Activated T-cell treated with anti-CD3 and anti-CD28 coated beads, Interleukin-2, amount 50 U/mL, for 1 hour (primary cell): ENCODE measurements at places on chromosomes 11 and 22.

DNA sequence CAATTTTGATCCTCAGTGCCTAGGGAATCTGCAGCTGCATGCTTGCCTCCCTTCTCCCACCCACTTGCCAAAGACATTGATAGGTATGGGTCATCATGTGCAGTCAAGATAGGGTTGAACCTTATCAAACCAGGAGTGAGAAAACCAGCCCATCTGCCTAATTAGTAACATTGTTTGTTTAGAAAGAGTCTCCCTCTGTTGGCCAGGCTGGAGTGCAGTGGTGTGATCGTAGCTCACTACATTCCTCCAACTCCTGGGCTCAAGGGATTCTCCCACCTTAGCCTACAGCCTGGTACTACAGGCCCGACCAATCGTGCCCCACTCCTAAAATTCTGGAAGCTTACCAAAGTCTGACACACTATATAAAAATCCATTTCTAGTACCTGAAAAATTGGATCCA is 4.6 kb downstream of the C11orf71 start:
- no peak for DNase-seq

DNA sequence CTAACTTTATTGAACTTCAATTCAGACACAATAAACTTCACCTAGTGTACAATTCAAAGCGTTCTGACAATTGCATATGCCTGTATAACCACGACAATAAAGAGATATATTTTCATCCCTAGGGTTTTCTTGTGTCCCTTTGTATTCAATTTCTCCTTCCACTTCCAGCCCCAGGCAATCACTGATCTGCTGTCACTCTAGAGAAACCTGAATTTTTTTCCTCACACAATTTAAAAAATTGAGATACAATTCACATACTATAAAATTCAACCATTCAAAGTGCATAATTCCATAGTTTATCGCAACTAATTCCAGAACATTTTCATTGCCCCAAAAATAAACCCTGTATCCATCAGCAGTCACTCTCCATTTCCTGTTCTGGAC is 116.6 kb downstream of the MRTFA start:
- DNase-seq: no peak

- no peak for DNase-seq
Observed at GRCh38 chr11:7531011-7531410, 17.2 kb downstream of the PPFIBP2 start.

- no peak for DNase-seq
Observed at GRCh38 chr11:8252388-8252787, 11.3 kb downstream of the LMO1 start.

DNA sequence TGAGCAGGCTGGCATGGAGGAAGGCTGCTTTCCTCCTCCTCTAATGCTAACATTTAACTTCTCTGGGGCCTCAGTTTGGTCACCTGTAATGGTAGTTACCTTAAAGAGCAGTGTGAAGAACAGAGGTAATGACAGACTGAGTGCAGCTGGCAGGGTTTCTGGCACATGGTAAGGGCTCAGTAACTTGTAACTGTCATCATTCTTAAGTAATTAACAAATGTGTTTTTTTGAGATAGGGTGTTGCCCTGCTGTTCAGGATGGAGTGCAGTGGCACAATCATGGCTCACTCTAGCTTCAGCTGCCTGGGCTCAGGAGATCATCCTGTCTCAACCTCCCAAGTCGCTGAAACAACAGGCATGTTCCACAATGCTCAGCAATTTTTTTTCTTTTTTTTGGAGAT is 242.0 kb upstream of the SYN3 start:
- DNase-seq: no peak

GRCh38 chr11:83681031-83681781 is 395.0 kb upstream of the CCDC90B start:
- no peak for DNase-seq

GRCh38 chr11:72929256-72929655 is 115.0 kb downstream of the ATG16L2 start:
- DNase-seq: no peak

- no peak for DNase-seq
Observed at GRCh38 chr11:34205326-34206035, 100.1 kb downstream of the NAT10 start.

- no peak for DNase-seq
Observed at GRCh38 chr22:26689513-26690301, 32.3 kb downstream of the MIAT start.

DNA sequence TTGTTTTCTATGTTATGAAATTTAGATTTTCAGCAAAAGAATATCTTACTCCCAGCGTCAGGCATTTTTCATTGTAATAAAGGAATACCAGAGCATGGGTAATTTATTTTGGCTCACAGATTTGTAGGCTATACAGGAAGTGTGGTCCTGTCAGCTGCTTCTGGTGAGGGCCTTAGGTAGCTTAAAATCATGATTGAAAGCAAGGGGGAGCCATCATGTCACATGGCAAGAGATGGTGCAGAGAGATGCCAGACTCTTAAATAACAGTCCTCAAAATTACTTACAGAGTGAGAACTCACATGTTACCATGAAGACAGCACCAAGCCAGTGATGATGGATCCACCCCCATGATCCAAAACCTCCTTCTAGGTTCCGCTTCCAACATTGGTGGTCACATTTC is 825.0 kb upstream of the CHORDC1 start:
- no peak for DNase-seq

GRCh38 chr22:20904008-20904979 is 12.9 kb upstream of the CRKL start:
- no peak for DNase-seq

DNA sequence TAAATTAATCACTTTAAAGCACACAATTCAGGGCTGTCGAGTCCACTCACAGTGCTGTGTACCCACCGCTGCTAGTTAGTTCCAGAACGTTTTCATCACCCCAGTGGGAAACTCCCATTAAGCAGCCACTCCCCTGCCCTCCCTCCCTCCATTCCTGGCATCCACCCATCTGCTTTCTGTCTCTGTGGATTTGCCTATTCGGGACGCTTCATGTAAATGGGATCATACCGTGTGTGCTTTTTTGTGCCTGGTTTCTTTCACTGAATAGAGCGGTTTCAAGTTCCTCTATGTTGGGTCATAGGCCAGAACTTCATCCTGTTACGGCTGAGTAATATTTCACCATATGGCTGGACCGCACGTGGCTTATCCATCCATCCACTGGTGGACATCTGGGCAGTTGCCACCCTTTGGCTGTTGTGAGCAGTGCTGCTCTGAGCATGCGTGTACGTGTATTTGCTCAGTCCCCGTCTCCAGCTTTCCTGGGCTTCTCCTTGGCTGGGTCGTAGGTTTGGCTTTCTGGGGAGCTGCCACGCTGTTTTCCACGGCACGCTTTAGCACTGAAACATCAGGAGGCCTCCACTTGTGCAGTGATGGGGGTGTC is 30.1 kb downstream of the ARHGAP8 start:
- DNase-seq: no peak

DNA sequence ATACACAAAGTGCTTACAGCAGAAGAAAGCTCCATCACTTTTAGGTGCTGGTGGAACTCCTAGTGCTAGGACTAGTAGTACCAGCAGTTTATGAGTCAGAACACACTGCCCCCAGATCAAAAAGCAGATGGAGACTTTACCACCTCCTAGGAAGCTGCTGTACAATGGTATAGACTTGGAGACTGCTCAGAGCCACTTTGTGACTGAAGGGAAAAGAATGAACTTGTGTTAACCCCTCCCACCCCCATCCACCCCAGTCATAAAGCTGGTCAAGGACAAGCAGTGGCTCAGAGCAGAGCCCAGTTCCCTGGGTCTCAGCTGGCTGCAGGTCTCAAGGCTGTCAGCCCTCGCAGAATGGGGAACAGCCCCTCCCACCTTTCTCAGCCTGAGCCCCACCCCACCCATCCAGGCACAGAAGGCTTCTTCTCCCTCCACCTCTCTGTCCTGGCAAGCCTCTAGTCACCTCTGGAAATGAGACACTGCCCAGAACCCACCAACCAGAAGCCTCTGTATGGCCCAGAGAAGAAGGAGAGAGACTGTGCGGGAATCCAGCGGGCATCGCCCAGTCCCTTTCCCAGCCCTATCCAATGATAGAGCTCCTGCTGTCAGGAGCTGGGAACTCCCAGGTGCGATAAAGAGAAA is 23.8 kb downstream of the PACSIN2 start:
- no peak for DNase-seq

- peak; percentile 64 for DNase-seq
Observed at GRCh38 chr11:75706260-75706729, 11.3 kb upstream of the MOGAT2 start.

GRCh38 chr11:122656631-122657101 is 1.1 kb downstream of the UBASH3B start:
- peak; percentile 46 for DNase-seq

GRCh38 chr22:38082986-38083710 is 836 bp downstream of the SLC16A8 start:
- no peak for DNase-seq

DNA sequence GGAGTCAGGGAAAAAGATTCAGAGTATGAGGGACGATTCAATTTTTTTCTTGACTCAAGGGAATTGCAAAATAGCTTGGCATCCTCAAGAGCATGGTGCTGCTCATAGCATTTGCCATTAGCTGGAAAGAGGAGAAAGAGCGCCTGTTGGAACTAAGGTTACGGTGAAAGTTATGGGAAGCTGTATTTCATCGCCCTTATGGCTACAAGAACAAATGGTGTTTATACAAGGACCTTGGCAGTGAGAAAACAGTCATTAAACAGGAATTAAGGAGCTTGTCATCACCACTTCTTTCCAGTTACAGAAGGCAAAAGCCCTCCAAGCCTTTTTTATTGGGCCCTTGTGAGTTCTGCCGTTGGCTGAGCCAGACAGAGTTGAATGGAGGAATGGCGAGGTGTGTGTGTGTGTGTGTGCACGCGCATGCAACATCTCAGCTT is 74.2 kb downstream of the ALX4 start:
- no peak for DNase-seq

DNA sequence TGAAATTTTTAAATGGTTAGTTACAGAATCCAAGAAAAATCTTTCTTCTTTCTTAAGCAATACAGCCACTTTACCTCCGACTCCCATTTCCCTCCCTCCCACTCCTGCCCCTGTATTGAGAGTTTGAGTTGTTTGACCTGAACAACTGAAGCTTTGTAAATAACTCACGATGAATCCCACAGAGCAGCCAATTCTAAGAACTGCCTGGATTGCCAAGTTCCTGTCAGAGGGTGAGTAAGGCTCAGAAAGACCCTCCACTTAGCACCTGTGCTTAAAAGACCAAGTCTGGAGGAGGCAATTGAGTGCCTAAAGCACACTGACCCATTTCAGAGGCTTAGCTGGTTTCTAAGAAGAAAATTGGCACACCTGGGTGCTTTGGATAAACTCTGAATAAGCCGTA is 158.5 kb downstream of the MSANTD4 start:
- DNase-seq: no peak

- no peak for DNase-seq
Observed at GRCh38 chr22:24768537-24769374, 5.8 kb downstream of the PIWIL3 start.

GRCh38 chr11:6249770-6250555 is 9.7 kb upstream of the CCKBR start:
- no peak for DNase-seq

DNA sequence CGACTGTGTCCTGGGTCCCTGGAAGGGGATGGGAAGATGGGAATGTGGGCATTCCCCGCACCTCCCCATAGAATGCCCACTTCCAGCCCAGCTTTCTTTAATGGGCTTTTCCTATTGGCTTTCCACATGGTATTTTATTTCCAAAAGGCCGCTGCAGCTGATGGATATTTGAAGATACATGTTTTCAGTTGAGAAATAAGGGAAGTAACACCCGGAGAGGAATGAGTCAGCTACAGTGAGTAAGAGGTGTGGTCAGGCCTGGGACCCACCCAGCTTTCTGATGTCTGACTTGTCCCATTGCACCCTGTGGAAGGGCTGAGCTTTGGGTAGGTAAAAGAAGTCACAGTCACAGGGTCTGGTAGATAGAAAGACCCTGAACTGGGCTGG is 476.9 kb downstream of the MIAT start:
- no peak for DNase-seq

- DNase-seq: no peak
Observed at GRCh38 chr11:16097543-16097942, 258.8 kb downstream of the SOX6 start.

- no peak for DNase-seq
Observed at GRCh38 chr22:43305806-43306205, 37.4 kb downstream of the SCUBE1 start.

DNA sequence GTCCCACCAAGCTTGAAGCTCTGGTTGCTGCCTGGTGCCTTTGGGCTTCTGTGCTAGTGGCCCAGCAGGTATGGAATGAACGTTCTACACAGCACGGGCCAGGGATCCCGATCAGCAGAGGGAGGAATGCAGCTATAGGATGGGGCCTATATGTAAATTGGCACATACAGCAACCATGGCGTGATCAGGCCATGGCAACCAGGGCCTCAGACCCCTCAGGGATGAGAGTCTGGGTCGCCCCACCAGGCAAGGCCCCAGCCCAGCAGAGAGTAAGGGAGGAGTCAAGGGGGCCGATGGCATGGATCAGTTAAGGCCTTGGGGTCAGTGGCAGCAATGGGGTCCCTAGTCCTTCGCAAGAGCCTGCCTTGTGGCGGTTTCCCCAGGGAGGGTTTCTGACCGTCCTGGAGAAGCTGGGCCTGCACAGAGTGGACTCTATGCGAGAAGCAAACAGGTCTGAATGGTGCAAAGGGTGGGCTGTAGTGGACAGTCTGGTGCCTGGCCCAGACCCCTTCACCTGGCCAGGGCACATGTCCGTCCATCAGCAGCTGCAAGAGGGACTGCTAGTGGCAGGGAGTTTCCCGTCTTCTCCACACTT is 98.6 kb downstream of the RPS6KA4 start:
- no peak for DNase-seq

GRCh38 chr22:44926491-44927415 is 83.1 kb downstream of the PHF21B start:
- DNase-seq: no peak

GRCh38 chr22:26546282-26546681 is 34.0 kb upstream of the TFIP11 start:
- DNase-seq: no peak

DNA sequence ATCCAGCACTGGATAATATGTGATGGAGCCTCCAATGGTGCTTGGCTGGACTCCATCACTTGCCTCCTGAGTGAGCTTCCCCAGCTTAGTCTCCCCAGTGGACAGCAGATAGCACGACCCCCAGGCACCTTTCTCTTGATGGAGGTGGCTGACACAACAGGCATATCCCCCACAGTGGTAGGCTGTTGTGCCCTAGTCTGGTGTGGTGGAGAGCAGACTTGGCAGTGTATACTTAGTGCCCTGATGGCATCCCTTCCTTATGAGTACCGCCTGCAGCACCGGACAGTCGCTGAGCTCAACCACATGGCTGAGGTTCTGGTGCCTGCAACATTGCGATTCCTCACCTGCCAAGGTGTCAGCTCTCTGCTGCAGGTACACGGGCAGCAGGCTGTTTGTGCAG is 50.1 kb downstream of the DNHD1 start:
- DNase-seq: no peak

DNA sequence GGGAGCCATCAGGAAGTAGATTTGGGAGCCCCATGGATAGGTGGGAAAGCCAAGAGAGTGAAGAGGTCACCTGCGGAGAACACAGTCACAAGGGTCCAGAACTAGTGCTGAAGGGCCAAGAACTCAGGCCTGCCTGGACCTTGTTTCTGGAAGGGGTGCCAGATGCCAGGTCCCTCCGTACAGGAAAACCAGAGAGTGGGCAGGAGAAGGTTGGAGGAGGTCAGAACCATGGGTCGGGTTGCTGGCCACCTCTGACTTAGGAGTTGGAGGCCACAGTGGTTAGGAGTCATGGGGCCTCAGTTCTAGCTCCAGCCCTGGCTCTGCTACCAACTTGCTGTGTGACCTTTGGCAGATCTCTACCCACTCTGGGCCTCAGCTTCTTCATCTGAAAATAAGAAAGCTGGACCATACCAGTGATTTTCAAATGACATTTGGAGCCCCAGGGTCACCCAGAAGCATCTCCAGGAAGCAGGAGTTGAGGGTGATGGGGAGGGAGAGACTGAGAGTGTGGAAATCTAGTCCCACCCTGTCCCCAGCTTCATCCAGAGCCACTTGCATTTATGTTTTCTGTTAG is 20.8 kb upstream of the TUB start:
- no peak for DNase-seq
